Dermis blood vessel endothelial cell (primary cell): ENCODE measurements at places on chromosomes 12 and 14. TPM values are rescaled to one million over a fixed set of nuclear protein-coding genes. Genes with fewer than 3 reads are reported as not detected.

Gene TAS2R42
- total RNA-seq, result not detected in 2 replicates

Gene GPR65
- total RNA-seq, result 0.05 TPM in 1 of 2 replicates, not detected in the other

Gene MUCL1
- total RNA-seq, result not detected in 2 replicates

Gene OAS1
- total RNA-seq, result 13.6 and 30.7 TPM in 2 replicates

Gene GLT8D2
- 3.4 and 4.1 TPM in 2 replicates for total RNA-seq

Gene FOXA1
- total RNA-seq, result not detected in 2 replicates

Gene LRP1
- total RNA-seq, result 1.7 and 3.2 TPM in 2 replicates

Gene NRXN3
- under 0.01 and 0.05 TPM in 2 replicates for total RNA-seq

GRCh38 chr12:89969093-89969492 lies 260.5 kb upstream of the ATP2B1 start:
- DNase-seq, result no peak

- no peak for DNase-seq
Observed at GRCh38 chr12:229441-230191, 15.7 kb upstream of the SLC6A12 start.

DNA sequence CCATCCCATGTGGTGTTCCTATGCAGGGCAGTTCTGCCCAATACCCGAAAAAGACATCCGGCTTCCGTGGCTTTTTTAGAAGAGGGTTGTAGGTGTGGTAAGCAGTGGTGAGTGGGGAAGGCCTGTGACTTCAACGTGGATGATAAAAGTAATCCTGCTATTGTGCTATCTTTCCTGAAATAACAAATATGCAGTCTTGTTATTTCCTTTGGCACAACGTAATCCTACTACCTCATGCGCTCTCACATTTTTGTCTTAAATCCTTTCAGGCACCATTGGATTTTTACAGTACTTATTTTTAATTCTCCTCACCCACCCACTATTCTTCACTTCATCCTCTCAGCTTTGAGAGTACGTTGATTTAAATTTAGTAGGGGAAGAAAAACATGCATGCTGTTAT lies 96.8 kb downstream of the IPO8 start:
- DNase-seq, result peak; percentile 47

DNA sequence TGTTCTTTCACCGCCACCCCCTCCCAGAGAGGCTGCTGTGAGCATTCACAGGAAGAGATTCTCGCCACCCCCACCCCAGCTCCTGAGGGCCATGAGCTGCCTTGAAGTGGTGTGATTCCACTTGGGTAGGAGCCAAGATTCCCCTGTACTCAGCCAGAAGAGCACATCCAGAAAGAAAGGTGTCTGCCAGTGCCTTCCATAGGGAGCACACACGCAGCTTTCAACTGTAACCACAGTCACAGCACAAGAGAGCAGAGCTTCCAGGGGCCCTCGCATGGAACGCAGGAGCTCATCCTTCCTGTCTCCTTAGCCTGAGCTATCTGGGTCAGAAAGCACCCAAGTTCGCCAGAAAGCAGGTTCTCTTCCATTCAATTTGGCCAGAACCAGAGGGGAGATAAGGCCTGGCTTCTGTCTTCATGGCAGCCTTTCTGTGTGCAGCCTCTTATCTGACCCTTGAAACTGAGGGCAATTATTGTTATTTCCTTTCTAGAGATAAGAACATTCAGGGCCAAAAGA lies 66.6 kb upstream of the SCN8A start:
- DNase-seq, result no peak

DNA sequence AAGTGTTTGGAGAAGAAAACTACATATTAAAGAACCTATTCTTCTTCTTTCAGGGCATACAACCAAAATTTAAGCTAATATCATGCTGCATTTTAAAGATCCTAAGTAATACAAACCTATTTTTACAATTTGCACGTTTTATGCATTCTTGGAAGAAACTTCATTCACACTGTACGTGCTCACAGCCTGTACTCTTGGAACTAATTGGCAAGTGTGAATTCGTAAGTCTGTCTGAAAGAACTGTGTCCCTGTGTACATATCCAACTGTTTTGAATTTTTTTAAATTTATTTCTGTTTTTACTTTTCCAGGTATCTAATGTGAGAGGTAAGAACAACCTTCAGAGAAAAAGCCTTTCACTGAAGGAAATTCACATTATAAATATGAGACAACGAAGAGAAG lies 347.0 kb downstream of the MDGA2 start:
- no peak for DNase-seq

DNA sequence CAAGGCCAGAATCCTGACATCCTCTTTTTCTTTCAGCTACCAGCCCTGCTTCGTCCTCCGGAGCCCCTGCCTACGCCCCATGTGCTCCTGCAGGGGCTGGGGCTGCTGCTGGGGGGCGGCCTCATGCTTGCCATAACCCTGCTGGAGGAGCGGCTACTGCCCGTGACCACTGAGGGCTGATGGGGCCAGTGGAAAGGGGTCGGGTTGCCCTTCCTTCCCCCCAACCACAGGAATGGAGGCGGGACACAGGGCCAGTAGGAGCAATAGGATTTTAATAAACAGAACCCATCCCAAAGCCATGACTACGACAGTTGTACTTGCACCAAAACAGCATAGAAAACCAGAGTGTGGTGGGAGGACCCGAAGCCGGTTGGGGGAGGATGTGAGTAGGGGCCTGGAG lies 7.7 kb downstream of the SLC39A5 start:
- DNase-seq, result no peak

DNA sequence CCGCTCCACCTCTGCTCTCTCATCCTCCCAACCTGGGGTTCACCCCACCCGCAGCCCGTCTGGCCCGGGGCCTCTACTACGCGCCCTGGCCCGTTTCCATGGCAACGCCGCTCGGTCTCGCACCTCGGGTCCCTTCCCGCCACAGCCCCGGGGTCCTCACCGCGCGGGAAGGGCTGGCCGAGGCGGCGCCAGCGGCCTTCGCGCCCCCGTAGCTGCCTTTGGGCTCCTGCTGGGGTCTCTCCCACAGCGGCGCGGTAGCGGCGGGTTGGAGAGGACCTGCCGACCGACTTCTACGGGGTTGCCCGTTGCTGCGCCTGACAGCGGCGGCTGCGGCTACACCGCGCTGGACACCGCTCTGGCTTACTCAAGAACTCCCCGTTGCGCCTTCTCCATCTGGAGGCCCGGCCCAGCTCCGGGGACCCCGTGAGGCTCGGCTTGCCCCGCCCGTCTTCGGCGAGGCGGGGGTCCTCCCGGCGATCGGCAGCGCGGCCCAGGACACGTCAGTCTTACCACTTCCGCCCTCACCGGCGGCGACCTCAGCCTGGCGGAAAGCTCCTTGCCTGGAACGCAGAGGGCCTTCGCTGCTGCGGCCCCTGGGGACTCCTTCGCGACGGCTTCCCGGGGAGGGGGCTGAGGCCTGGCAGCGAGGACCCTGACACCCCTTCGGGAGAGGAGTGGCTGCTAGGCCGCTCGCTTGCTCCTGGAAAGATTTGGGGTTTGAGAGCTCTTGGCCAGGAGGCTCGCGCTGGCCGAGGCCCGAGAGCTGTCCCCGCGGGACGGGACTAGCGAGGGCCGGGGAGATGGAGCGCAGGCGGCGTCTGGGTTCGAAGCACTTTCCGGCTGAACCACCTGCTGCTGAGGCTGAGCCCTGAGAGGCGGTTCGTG lies at the start of gene TM9SF1:
Gene TM9SF1 (minus strand): TSS at position 256 of the 885 bp plus-strand sequence. CDS start 422 bp downstream, outside the sequence.
- DNase-seq, result peak; percentile 93

DNA sequence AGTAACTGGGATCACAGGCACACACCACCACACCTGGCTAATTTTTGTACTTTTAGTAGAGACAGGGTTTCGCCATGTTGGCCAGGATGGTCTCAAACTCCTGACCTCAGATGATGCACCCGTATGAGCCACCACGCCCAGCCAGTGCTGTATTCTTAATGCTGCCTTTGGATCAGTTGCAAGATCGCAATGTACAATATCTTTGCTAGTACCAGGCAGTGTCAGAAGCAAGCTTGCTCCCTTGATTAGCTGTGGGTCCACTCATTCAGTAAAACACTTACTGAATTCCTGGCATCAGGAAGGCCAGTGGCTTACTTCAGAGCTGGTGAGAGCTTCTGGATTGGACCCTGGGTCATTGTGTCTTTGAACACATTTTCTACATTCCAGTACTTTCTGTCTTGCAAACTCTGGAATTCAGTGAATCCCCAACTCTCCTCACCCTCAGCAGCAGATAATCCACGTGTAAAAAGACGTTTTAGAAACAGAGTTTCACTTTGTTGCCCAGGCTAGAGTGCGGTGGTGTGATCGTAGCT lies 1183.7 kb downstream of the AACS start:
- no peak for DNase-seq

GRCh38 chr12:111792155-111792855 lies 25.6 kb downstream of the ALDH2 start:
- DNase-seq, result peak; percentile 31

GRCh38 chr12:14275886-14276285 lies 89.6 kb upstream of the ATF7IP start:
- no peak for DNase-seq

DNA sequence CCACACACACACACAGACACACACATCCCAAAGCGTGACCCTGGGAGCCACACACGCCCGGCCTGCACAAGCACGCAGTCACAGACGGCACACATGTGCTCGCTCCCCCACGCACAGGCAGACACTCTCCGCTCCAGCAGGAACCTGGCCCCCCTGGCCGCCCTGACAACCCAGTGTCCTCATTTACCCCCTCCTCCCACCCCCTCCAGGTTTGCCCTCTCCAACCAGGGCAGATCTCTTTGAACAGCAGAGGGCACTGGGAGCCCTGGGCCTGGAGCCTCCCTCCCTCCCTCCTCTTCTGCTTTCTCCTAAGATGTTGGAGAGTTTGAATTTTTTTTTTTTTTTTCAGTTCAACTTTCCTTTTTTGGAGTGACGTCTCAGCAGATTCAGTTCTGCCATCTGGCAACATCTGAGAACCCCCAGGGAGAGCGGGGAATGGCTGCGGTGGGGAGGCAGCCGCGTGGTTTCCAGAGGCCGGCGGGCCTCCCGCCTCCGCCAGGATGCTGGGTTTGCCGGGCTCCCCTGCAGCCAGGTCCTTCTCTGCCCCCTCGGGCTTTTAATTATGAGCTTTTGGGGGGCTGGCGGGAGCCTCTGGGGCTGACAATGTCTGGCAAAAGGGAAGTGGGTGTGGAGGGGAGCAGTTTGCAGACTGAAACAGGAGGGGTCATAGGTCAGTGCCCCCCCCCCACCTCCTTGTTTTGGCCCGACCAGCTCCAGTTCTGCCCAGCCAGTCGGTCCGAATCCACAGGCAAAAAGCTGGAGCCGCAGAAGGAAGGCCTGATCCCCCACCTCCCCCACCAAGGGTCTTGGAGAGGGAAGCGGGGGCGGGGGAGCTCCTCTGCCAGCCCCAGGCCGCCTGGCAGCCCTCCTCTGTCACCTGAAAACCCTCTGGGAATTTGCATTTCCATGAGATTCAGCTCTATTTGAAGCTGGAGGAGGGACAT lies 1.3 kb upstream of the NCOR2 start:
- peak; percentile 76 for DNase-seq

DNA sequence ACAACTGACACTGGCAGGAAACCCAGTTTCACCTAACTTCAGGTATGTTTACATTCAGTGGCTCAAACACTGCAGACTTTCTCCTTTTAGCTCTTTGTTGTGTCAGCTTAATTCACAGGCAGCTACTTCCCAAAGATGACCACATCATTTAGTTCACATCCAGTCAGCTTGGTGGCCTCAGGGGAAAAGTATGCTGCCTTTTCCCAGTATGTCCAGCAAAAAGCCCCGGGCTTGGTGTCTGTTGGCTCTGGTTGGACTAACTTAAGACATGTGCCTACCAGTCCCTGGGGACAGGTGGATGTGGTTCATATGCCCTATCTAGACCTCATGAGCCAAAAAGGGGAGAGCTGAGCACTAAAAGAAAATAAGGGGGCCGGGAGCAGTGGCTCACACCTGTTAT lies 56.4 kb downstream of the GOLGA5 start:
- peak; percentile 18 for DNase-seq

- no peak for DNase-seq
Observed at GRCh38 chr12:68356060-68356695, 24.0 kb upstream of the MDM1 start.

DNA sequence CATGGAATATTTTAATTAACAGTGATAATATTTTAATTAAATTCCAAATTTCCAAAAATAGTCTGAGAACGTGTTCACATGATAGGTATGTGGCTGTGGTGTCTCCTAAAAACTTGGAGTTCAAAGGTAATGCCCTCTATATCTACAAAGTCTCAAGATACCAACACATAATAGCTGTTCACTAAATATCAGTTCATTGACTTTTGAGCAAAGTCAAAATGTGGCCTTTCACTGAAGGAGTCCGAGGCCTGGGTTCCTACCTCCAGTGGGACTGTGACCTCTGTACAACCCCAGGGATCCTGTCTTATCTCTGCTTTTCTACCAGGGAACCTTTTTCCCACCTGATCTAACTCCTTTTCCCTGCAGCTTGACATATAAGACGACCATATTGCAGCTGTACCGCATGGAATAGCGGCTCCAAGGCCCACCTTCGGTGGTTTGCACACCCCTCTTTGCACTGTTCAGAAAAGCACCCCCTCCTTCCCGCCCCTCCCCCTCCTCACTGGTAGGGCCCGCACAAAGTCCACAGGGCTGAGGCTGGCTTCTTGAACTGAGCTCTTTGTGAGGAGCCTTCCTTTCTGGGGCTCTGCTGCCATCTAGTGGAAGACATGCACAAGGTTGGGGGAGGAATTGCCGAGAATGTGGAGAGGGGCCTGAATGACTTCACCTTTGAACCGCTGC lies 3.1 kb downstream of the CCND2 start:
- DNase-seq, result peak; percentile 95

- DNase-seq, result no peak
Observed at GRCh38 chr14:98544174-98544573, 727.8 kb downstream of the BCL11B start.

DNA sequence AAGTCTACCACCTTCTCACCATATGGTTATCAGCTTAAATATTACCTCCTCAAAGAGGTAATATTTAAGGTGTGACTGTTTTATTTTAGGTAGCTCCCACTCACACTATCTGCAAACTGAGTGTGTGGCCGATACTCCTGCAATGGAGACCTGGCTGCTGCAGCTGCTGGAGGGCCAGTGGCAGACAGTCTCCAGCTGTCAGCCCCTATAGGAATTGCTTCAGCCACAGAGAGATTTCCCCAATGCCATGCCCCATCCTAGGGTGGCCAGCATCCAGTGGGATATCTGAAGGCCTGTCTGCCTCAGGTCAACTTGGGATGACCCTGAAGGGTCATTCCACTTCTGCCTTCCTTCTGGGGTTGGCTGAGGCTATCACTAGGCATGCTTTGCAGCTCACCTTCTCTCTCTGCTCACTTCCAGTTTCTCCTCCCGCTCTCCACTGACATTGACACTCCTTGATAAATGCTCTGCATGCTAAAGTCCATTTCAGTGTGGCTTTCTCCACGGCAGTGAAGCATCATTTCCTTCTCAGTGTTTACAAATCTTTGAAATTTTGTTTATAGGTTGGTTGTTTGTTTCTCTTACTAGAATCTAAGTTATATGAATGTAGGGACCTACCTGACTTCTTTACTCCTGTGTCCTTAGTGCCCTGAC lies 90.2 kb upstream of the USP44 start:
- no peak for DNase-seq

GRCh38 chr14:21091821-21092272 lies 6.6 kb downstream of the ZNF219 start:
- no peak for DNase-seq

GRCh38 chr12:111389635-111390034 lies 16.1 kb upstream of the SH2B3 start:
- DNase-seq, result no peak

DNA sequence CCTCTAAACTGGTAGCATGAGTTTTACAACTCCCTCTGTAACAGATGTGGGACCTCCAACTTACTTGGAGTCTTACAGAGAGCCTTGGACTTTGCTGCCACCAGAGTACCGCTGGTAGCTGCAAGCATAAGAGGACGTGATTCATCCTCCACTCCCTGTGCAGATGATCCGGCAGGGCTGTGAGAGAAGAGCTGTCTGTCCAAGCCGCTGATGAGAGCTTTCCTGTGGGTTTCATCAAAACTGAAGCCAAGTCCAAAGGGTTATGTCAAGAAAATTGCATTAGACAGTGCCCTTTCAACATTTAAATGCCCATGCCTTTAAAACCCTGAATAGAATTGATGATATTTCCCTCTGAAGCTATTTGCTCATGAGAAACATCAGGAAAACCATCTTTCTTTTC lies 85.8 kb downstream of the LLPH start:
- DNase-seq, result peak; percentile 29
